D721Med (cell line): ENCODE measurements at places on chromosomes 6 and 20.

DNA sequence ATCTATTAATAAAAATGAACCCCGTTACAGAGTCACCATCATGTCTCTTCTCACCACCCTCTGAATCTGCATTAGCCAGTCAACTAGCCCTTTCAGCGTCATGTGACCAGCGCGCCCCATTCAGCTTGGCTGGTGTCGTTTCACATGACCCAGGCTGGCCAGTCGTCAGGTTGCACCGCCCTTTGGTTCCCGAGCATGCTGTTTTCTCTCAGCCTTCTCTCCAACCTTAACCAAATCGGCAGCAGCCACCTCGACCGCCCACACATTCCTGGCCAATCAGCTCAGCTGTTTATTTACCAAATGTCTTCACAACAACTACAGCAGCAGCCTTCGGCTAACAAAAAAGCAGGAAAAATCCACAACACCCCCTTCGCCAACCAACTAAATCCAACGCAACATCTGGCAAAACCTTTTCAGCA, 5.6 kb downstream of the SRSF3 start:
- no peak for DNase-seq

- no peak for DNase-seq
Measured at GRCh38 chr20:50009521-50010454, 27.0 kb downstream of the SNAI1 start.

DNA sequence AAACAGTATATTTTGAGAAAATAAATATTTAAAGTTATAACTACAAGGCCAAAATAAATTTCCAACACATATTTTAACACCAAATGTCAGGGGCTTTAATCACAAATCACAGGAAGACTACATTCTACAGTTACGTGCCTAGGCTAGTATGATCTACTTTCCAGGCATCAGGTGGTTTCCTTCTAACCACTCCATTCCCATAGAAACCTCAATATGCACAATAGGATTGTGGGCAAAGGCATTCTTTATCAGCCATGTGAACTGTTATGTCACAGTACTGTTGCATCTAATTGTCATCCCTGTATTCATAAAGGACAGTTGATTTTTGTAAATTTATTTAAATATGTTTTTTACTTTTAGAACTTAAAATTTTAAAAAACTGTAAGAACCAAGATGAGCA, 32.4 kb downstream of the ATG5 start:
- DNase-seq, result no peak

- DNase-seq, result no peak
Measured at GRCh38 chr6:42781546-42781795, 381 bp upstream of the BICRAL start.

DNA sequence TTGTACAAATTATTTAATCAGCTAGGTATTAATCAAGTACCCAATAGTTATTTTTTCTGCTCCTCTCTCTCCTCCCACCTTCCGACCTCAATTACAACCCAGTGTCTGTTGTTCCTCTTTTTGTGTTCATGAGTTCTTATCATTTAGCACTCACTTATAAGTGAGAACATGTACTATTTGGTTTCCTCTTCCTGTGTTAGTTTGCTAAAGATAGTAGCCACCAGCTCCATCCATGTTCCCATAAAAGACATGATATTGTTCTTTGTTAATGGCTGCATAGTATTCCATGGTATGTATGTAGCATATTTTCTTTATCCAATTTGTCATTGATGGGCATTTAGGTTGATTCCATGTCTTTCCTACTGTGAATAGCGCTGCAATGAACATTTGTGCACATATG, 652.8 kb upstream of the CITED2 start:
- no peak for DNase-seq

- no peak for DNase-seq
Measured at GRCh38 chr6:158905277-158905676, 86.1 kb upstream of the EZR start.

DNA sequence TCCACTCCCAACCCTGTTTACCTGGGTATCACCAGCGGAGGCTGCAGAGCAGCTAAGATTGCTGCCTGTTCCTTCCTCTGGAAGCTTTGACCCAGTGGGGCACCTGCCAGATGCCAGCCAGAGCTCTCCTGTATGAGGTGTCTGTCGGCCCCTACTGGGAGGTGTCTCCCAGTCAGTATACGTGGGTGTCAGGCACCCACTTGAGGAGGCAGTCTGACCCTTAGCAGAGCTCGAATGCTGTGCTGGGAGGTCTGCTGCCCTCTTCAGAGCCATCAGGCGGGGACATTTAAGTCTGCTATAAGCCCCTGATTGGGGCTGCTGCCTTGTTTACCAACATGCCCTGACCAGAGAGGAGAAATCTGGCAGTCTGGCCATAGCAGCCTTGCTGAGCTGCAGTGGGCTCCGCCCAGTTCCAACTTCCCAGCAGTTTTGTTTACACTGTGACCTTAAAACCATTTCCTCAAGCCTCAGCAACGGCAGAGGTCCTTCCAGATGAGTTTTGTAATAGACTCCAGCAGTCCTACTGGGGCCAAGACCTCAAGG, 2.8 kb downstream of the RAET1E start:
- no peak for DNase-seq

- peak; percentile 24 for DNase-seq
Measured at GRCh38 chr6:73695619-73696421, at the start of gene CD109. TSS of gene CD109 (plus strand) at chr6:73696203. CDS start at chr6:73696216, 13 bp downstream.

- no peak for DNase-seq
Measured at GRCh38 chr6:44220913-44221290, 2.5 kb upstream of the SLC29A1 start.

- no peak for DNase-seq
Measured at GRCh38 chr6:38646166-38646878, 6.6 kb upstream of the BTBD9 start.

GRCh38 chr6:113018351-113019151, 671.4 kb downstream of the RFPL4B start:
- DNase-seq, result no peak

GRCh38 chr6:151101161-151101815, 138.5 kb upstream of the AKAP12 start:
- DNase-seq, result no peak

GRCh38 chr6:9484091-9484490, 930.8 kb downstream of the TFAP2A start:
- DNase-seq, result no peak

DNA sequence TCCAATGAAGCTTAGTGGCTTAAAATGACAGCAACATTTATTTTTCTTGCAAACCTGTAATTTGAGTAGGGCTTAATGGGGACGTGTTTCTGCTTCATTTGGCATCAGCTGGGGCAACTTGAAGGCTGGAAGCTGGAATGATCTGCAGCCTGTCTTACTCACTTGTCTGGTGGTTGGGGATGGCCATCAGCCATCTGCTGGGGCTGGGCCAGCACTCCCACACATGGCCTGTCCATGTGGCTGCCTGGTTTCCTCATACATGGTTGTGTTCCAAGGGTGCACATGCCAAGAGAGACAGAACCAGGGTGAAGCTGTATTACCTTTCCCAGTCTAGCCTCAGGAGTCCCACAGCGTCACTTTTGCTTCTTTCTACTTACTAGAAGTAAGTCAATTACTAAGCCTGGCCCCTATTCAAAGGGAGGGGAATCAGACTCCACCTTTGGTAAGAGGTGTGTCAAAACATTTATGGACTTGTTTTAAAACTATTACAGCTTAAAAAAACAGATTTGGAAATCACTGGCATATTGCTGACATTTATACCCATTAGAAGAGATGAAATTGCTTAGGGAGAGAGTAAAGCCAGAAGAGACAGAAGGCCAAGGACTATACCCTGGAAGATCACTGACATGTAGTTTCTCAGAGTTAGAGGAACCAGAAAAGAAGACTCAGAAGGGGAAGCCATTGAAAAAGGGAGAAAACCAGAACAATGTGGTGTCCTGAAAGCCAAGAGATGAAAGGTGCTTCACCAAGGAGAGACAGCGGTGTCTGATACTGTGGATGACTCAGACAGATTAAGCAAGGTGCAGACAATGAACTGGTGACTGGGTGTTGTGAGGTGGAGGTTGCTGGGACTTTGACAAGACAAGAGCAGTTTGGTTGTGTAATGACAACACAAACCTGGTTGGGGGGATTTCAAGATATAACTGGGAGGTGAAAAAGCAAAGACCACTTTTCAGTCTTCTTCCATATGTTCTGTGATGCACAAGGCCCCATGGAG, 345.2 kb downstream of the GJA1 start:
- no peak for DNase-seq

DNA sequence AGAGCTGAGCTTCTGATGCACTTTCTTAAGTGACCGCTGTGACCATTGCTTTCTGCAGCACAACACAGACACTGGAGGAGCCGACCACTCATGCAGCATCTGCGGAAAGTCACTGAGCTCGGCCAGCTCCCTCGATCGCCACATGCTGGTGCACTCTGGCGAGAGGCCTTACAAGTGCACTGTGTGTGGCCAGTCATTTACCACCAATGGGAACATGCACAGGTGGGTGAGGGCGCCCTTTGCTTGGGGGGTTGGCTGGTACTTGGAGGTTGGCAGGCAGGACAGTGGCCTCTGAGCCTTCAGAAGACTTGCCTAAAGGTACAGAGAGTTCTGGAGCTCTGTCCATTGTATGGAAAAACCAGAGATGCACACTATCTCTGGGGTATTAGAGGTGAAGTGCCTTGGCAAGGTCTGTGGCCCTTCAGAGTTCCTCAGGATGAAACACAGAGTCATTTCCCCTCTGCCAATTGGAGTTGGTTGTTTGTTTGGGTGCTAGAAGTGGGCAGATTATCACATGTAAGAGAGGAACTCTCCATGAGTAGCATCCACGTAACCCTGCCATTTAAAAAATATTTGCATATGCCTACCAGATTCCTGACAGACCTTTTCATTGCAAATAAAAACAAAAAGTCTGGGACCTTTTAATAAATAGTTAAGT, 81.5 kb downstream of the RREB1 start:
- no peak for DNase-seq

DNA sequence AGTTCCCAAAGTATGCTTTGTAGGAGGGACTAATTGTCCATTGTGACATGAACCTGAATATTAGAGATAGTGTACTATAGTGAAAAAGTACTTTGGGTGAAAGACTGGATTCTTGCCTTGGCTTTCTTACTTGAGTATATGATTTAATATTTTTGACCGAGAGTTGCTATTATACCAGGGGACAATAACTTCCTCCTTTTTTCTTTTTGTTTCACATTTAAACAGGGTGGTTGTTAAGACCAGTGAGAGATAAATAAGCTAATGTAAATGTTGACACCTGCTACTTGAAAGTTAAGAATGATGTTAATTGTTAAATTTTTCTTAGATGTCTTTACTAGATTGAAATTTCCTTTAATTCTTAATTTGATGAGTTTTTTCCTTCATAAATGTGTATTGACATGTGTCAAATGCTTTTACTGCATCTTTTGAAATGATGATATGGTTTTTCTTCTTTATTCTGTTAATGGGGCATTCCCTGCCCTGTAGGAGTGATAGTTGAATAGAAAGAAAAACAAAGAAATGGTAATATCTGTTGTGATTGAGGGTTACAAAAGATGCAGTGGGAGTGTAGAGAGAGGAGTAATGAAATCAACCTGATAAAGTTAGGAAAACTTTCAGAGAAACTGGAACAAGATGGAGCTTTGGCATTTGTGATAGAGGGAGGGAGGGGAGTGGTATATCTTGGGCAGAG, 48.4 kb downstream of the ZFAND3 start:
- DNase-seq, result no peak

GRCh38 chr6:113558431-113558830, 298.7 kb upstream of the MARCKS start:
- DNase-seq, result no peak

- no peak for DNase-seq
Measured at GRCh38 chr20:46803123-46804020, 91.3 kb upstream of the EYA2 start.

GRCh38 chr6:4707011-4707410, 69.2 kb upstream of the CDYL start:
- DNase-seq, result no peak

GRCh38 chr6:37525460-37526357, 26.0 kb upstream of the CCDC167 start:
- DNase-seq, result no peak

DNA sequence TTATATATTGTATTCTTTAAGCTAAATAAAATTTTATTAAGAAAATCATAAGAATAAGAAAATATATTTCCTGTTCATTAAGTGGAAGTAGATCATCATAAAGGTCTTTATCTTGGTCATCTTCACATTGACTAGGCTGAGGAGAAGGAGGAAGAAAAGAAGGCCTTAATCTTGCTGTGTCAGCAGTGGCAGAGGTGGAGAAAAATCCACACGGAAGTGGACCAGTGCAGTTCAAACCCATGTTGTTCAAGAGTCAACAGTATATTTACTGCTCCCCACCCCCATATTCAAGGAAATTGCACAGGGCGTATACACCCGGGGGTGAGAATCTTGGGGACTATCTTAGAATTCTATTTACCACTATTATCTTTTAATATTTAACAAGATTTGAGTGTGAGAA, 178.6 kb upstream of the SCGN start:
- no peak for DNase-seq

DNA sequence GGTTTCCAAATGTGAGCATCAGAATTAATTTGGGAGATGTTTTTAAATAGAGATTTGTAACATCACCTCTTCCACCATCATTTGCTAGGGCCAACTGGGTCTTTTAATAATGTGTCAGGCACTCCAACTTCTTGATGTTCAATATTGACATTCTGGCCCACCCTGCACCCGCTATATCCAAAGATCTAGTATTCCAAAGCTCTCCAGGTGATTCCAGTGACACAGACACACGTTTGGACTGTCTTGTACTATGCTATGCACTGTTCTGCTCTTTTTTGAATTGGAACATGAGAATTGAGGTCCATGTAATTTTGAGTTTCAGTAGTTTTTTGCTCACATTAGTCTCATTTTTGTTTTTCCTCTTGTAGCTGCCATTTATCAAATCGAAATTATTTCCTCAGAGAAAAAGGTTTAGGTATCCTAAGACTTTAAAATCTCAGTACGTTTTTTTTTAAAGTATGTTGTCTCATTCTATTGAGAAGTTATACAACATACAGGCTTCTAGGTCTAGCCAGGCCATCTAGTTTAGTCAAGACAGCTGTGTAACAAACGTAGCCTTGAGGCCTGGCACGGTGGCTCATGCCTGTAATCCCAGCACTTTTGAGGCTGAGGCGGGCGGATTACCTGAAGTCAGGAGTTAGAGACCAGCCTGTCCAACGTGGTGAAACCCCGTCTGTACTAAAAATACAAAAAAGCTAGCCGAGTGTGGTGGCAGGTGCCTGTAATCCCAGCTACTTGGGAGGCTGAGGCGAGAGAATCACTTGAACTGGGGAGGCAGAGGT, 3.1 kb downstream of the BICRAL start:
- DNase-seq, result no peak

DNA sequence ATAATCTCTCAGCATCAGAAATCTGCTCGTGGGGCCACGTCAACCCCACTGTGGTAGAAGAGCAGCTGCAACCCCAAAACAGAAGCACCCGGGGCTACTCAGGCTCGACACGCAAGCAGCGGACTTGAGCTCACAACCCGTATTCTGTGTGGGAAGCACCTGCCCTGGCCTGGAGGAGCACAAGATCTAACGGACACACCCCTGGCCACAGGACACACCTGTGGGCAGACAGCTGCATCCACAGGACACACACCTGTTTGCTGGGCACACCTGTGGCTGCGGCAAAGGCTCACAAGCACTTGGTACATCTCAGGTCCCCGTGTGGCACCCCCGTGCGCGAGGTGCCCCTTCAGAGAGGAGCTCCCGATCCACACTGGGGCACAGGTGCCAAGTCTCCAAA, 36.5 kb downstream of the ZBTB46 start:
- no peak for DNase-seq
